ENCODE measurements at places on chromosomes 13 and 19.

DNA sequence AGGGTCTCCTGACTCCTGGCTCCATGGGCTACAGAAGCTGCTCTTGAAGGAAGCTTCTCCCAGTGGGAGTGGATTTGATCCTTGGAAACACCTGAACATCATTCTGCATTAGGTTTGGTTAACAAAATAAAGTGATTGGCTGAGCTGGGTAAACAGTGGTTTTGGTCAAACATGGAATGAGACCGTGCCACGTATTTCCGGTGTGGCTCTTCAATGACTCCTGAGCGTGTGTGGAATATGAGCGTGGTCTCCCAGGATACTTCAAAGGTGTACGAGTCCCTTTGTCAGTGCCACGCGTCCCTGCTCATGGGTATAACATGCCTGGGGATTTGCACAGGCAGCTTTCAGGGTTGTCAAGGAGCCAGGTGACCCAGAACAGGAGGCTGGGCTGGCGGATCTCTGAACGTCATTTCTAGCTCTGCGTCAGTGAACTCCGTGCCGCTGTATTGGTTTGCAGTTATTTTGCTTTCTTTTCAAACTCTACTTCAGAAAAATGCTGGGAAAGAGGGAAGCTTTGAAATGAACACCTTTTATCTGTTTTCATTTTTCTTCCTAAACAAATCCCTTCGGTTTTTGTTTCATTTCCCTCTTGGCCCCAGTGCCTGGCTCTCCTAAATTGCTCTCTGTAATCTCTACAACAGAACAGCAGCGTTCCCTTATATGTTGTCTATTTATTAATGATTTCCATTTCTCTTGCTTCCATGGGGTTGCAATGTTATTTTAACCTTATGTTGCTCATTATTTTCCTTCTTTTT is 26.3 kb upstream of the GJB6 start:
- DNase-seq, result peak; percentile 39

DNA sequence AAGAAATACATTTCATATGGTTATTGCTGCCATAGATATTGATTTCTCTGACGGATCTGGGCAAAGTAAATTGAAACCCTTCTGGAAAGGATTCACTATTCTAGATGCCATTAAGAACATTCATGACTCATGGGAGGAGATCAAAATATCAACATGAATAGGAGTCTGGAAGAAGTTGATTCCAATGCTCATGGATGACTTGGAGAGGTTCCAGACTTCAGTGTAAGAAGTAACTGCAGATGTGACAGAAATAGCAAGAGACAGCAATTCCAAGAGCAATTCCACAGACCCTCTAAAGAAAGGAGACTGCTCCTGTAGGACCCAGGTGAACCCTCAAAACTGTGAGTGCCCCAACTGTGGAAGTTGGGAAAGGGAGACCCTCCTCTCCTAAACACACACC is 30.9 kb upstream of the KCTD12 start:
- no peak for DNase-seq

DNA sequence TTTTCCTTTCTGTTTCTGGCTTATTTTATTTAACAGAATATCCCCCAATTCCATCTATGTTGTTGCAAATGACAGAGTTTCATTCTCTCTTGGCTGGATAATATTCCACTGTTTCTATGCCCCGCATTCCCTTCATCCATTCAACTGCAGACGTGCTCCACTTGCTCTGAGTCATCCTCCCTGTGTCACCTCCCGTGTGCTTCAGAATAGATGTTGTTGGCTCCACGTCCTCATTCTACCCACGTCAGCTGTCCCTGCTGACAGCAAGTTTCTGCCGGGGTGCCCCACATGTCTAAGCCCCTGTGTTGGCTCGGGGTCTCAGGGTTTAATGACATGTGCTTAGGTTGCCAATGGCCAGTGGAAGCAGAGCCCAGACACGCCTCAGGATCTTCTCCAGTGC is 1041.0 kb downstream of the UQCRFS1 start:
- DNase-seq, result no peak

GRCh38 chr13:62358646-62358932 is 942.9 kb upstream of the PCDH20 start:
- DNase-seq, result no peak

DNA sequence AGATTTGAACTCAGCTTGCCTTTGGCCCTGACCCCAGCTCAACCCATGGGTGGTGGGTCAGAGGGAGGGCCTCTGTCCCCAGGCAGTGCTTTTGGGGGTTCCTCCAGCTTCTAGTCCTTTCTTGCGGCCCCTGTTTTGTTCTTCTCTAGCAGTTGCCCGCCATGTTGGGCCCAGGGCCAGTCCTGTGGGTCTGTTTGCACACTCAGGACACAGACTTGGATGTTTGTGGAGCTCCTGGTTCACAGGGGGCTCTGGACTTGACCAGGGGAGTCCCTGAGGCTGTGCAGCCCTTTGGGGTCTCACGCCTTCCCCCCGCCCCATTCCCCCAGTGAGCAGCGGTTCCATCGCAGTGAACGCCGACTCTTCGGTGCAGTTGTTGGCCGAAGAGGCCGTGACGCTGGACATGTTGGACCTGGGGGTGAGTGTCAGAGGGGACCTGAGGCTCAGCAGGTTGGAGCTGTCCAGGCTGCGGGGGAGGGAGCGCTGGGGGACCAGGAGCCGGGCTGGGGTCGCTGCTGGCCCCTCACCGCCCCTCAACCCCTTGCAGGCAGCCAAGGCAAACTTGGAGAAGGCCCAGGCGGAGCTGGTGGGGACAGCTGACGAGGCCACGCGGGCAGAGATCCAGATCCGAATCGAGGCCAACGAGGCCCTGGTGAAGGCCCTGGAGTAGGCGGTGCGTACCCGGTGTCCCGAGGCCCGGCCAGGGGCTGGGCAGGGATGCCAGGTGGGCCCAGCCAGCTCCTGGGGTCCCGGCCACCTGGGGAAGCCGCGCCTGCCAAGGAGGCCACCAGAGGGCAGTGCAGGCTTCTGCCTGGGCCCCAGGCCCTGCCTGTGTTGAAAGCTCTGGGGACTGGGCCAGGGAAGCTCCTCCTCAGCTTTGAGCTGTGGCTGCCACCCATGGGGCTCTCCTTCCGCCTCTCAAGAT is 2.5 kb downstream of the ATP5F1D start:
- no peak for DNase-seq

DNA sequence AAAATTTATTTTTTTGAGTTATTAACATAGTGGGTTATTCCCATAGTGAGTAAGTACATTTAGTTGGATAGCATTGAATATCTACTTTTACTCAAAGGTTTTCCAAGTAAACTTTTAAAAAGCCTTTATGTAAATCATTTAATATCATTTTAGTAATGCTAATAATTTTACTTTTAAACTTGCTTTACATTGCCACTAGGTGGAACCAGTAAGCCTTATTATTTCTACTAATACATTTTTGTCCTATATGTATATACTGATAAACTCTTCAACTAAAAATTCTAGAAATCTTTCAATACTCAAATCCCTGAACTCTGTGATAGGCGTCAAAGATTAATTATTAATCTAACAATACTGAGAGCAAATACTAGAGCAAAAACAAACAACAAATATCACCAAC is 1709.2 kb upstream of the PCDH20 start:
- DNase-seq, result no peak

DNA sequence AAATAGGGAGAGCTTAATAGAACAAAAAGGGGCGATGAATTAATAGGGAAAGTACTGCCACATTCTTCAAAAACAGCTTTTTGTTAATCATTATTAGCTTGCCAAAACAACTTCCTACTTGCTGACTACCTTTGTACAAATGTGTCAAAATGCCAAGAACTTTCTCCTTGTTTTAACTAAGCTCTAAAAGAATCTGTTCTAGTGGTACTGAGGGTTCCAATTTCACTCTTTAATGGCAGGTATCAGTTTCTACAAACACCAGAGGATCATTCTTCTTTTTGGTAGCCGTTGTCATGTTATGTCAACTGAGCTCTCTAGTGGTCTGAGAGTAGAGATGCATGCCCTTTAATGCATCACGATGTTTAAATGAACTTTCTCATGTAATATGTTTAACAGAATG is 29.4 kb upstream of the FBXL3 start:
- peak; percentile 41 for DNase-seq

DNA sequence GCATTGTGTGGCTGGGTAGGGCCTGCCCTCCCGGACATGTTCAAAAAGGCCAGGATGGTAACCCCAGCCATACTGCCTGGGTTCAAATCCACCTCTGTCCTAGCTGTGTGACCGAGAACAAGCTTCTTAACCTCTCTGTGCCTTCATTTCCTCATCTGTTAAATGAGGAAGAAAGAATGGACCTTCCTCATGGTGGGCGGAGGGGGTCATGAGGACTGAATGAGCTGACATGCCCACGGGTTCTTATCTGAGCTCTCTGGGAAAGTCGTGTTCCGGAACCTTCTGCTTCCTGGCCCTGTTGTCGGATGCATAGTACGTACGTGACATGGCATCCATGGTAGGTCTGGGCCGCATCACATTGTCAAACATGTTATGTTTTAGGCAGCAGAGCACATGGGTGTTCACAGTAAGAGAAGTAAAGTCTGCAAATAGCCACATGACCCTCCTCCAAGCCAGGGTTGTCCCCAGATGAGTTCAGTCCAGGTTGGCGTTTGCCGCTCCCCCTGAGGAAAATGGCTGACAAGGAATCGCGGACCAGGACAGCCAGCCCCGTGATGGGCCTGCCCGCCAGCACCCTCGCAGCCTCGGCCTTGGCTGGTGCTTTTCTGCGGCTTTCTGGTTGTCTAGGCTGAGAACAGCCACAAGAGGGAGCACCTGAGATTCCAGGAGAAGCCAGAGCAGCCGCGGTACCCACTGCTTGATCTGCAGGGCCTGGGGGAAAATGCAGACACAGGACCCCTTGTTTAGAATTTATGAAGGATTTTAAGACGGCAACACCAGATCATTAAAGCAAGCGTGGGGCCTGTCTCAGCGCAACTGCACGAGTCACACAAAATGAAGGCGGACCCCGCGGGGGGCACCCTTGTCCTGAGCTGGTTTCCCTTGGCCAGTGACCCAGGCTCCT is 2.4 kb upstream of the NTN5 start:
- no peak for DNase-seq

- DNase-seq, result peak; percentile 31
Measured at GRCh38 chr13:41645331-41645730, 188.0 kb downstream of the RGCC start.

DNA sequence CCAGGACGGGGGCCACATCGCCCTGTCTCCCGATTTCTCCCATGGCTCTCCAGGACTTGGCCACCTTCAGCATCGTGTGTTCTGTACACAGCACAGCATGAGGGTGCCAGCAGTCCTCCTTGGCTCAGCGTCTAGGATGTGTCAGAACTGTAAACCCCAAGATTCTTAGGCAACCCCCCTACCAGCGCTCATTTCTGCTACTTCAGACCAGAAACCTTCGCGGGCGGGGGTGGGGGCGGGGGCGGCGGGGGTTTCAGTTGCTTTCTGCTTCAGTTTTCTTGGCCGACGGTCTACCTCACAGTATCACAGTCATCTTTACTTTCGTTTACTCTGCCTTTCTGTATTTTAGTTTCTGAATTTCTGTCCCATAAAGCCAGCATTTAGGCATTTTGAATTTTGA is 82.4 kb downstream of the GGACT start:
- no peak for DNase-seq

DNA sequence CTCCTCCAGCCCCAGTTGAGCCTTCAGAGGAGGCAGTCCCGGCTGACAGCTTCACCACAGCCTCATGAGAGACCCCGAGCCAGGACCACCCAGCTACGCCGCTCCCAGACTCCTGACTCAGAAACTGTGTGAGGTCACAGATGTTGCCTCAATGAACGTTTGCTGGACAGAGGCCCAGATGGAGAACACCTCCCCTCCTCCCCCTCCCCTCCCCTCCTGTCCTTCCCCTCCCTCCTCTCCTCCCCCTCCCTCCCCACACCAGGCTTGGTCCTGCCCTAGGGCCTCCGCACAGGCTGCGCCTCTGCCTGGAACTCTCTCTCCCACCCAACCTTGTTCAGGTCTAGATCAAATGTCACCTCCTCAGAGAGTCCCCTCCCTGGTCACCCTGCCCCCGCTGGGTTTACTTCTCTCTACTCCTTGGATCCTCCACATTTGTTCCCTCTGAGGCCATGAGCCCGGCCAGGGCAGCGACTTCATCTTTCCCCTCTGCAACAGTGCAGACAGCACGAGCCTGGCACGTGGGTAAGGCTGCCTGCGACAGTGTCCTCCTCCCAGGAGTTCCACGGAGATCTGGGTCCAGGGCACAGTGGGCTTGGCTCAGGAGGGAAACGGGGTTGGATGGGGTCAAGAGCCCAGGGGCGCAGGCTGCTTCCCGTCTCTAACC is 17.4 kb downstream of the PIP5K1C start:
- no peak for DNase-seq

GRCh38 chr19:41367848-41368301 is 3.9 kb upstream of the B9D2 start:
- DNase-seq, result peak; percentile 86

GRCh38 chr13:42751693-42752092 is 29.7 kb upstream of the FAM216B start:
- DNase-seq, result no peak

GRCh38 chr19:9014803-9015202 is 4.6 kb upstream of the MUC16 start:
- no peak for DNase-seq

GRCh38 chr13:30373727-30374126 is 48.6 kb upstream of the UBE2L5 start:
- no peak for DNase-seq

DNA sequence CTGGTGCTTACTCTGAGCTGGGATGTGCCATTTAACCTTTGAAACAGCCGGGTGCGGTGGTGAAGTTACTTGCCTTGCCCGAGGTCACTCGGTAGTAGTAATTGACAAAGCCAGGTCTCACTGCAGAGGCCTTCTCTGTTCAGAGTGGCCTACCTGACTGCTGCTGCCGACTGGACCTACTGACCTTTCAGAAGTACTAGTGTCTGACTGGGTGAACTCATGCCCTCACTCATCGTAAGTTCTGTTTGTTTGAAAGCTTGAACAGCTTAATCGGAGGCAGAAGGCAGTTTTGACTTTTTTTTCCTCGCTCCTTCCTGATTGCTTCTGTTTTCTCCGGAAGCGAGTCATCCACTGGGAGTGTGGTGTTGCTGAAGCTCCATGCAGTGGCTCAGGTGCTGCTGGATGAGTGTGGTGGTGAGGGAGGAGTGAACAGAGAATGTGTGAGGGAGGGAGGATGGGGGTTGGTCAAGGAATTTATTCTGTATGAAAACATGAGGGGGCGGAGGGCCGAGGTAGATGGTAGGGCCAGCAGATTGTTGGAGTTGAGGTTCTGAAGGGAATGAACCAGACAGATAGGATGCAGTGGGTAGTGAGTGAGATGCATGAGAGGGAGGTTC is 2.7 kb downstream of the SPINT2 start:
- peak; percentile 65 for DNase-seq

GRCh38 chr13:49395451-49395865 is 48.4 kb downstream of the CAB39L start:
- DNase-seq, result no peak

GRCh38 chr19:31534231-31534630 is 185.0 kb upstream of the TSHZ3 start:
- no peak for DNase-seq

DNA sequence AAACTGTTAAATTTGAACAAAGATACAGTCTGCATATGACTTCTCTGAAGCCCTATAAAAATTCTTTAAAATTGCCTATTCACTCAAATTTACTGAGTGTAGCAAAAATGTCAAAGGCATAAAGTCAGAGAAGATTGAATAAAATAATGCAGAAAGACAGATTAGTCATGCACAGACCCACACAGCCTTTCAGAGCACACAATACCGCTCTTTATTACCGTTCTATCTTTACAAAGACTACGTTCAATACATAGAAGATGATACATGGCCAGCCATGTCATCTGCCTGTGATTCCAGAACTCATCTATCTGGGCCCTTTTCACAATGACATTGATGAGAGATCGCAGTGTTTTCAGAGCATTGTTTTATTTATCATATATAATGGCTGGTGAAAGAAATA is 107.2 kb downstream of the URI1 start:
- no peak for DNase-seq

GRCh38 chr19:30144802-30145201 is 202.8 kb downstream of the URI1 start:
- no peak for DNase-seq
